ENCODE measurements at places on chromosomes 13 and 19. TPM values are rescaled to one million over a fixed set of nuclear protein-coding genes. Genes with fewer than 3 reads are reported as not detected.

DNA sequence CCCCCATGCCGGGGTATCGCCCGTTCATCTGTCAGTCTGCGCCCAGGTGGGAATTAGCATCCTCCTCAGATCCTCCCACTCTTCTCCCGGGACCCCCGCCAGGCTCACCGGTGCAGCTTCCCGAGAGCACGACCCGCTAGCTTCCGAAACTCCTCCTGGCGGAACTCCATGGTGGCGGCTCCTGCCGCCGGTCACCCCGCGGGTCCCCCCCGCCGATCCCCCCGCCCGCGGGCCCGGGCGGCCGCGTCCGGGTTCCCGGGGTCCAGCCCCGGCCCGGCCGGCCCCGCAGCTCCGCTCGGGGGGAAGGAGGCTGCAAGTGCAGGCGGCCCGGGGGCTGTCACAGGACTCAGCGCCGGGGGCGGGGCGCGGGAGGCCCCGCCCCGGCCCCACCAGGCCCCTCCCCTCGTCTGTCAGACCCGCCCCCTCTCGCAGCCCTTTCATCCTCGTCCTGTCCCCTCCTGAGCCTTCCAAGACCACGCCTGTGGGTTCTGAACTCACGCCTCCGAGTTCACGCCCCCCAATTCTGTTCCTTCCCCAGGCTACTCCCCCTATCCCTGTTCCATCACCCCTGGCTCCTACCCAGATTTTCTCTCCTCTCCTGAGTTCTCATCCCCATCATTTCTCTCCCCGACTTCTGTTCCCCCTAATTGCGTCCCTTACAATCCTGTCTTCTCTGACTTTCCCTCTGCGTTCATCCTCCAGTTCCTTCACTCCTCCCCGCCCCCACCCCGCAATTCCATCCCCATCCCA lies at the start of gene SLC17A7:
SLC17A7 (minus strand) TSS at position 318 of the 750 bp plus-strand sequence; CDS start at position 170, 148 bp downstream.
- no peak for DNase-seq

GRCh38 chr19:2180881-2181632 lies 17.3 kb downstream of the DOT1L start:
- DNase-seq, result no peak

GRCh38 chr19:5894704-5895349 lies 8.8 kb downstream of the NDUFA11 start:
- no peak for DNase-seq

- peak; percentile 93 for DNase-seq
These were observed 12.8 kb downstream of the IGSF23 start for GRCh38 chr19:44626048-44626624.

DNA sequence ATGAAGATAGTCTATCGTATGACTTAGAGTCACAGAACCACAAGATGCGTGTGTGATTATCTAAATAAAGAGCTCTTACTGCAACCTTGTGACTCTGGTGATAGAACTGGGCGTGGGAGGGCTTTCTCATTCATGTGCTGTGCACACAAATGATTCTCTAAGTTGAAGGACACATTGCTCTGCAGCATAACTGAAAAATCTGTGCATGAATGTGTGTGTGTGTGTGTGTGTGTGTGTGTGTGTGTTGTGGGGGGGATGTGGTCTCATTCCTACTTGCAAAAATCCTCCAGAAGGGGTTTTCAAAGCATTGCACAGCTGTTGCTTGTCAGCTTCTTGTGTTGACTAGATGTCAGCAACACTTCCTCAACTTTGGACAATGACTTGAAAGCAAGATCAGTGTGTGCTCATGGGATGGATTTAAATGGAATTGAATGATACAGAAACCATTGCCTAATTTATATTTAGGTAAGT lies 22.4 kb downstream of the LRCH1 start:
- no peak for DNase-seq

- no peak for DNase-seq
These were observed 4.8 kb upstream of the ATF5 start for GRCh38 chr19:49924004-49924880.

GRCh38 chr13:43014162-43014561 lies 9.2 kb upstream of the DNAJC15 start:
- DNase-seq, result no peak

GRCh38 chr13:21071015-21071414 lies 9.6 kb upstream of the LATS2 start:
- DNase-seq, result peak; percentile 44

DNA sequence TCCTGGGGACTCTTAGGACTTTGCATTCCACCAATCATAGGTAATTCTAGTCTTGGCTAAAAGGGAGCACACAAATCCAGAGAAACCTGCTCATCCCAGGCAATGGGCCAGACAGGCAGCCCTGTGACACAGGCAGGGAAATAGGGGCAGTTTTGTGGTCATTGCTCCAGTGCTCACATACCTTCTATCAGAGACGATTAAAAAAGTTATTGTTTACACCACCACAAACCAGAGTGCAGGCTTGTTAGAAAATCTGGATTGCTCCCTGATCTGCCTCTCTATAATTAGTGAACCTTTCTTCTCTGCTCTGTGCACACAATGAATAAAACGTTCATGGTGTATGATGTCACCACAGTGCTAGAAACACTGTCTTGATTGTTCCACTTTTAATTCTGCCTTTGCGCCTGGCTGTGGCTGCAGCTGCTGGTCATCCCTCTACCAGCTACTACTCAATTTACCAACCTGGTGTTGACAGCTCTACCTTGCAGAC lies 121.6 kb upstream of the SPATA13 start:
- DNase-seq, result peak; percentile 77

Gene F10
- 21.3 TPM for total RNA-seq

Gene FEM1A
- 10.4 TPM for total RNA-seq

Gene SLC1A6
- not detected for total RNA-seq

Gene ZNF304
- 9.4 TPM for total RNA-seq

Gene VSTM1
- total RNA-seq, result not detected

Gene ZNF653
- total RNA-seq, result 5.3 TPM

Measured in HFFc6 (cell line).